Iris pigment epithelial cell (primary cell): ENCODE measurements at places on chromosomes 4 and X.

DNA sequence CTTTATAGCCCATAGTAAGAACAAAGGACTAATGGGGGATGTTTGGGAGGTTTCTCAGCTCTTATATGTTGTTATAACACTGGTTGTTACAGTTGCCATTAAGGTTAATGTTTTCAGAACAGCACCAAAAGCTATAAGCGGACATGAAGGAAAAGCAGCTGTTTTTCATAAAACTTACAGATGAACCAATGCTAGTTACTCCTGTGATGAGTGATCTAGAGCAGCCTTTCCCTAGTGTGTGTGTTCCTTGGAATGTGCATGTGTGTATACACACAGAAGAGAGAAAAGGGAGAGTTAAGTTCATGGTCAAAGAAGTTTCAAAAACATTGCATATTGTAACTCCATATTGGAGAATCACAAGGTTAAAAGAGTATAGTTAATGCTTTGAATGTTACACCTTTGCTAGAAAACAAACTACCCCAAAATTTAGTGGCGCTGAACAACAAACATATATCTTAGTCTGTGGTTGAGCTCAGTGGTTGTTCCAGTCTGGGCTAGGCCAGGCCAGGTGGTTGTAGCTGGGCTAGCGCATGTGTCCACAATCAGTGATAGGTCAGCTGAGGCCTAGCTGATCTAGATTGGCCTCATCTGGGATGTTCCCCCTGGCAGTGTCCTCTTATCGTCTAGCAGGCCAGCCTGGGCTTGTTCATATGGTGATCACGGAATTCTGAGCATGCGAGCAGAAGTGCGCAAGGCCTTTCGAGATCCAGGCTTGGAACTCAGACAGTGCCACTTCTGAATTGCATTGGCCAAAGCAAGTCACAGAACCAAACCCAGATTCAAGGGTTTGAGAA is 151.0 kb downstream of the NHS start:
- DNase-seq, result no peak

- DNase-seq, result peak; percentile 31
Measured at GRCh38 chrX:40809210-40809609, 73.9 kb upstream of the MED14 start.

DNA sequence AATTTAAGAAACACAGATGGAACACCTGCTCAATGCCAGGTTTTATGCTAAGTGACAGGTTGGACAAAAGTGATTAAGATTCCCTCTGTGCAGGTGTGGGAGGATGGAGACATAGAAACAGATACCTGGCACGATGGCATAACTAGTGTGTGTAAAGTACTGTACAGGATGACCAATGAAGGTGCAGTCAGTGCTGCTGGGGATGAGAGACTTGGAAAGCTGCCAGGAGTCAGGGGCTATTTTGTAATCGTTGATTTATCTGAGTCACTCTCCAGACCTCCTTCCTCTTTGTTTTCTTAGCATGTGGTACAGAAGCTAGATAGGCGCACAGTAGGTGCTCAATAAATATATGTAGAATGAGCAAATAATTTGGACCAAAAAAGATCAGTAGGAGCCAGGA is 58.2 kb downstream of the CWH43 start:
- peak; percentile 1 for DNase-seq

GRCh38 chr4:36152735-36153134 is 91.6 kb downstream of the ARAP2 start:
- no peak for DNase-seq

GRCh38 chrX:55867181-55867651 is 149.7 kb downstream of the RRAGB start:
- peak; percentile 44 for DNase-seq

GRCh38 chrX:11913001-11913400 is 155.0 kb downstream of the MSL3 start:
- DNase-seq, result no peak

DNA sequence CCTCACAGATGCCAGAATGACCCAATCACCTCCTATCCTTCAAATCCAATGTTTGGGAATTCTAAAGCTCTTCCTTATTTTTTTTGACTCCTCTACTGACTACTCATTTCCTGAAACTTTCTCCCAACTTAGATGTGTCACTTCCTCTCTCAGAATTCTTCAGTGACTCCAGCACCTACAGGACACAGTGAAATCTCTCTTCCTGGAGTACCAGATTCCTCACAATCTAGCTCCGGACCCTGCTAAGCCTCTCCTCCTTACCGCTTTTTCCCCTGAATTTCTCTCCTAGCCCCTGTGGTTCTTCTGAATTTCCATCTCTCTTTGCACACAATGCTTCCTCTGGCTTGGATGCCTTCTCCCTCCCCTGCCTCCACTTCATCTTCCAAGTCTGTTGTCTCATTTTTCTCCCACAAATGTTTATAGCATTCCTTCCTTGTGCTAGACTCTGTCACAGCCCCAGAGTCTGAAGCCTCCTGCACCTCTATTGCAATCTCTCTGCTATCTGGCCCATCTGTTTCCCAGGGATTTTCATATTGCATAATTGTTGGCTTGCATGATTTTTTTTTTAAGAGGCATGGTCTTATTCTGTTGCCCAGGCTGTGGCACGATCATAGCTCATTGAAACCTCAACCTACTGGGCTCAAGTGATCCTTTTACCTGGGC is 80.1 kb downstream of the ANAPC4 start:
- peak; percentile 69 for DNase-seq

- DNase-seq, result no peak
Measured at GRCh38 chr4:24795666-24796381, 451 bp downstream of the SOD3 start.

DNA sequence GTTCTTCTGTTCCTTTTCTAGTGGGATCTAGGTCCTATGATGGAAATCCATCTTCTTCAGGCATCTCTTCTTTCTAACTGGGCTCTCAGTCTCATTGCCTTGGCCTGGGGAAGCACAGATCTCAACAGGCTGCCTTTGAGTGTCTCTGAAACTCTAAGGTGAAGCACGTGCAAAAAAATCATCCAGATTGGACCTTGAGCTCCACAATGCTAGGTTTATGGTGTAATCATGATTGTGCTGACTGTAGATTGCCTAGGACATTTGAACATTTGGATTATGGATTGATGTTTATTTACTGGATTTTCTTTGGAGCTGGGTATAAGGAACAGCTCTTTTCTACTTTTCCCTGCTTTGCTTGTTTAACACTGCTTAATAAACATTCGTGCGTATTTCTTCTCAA is 191.5 kb upstream of the NR3C2 start:
- DNase-seq, result no peak

DNA sequence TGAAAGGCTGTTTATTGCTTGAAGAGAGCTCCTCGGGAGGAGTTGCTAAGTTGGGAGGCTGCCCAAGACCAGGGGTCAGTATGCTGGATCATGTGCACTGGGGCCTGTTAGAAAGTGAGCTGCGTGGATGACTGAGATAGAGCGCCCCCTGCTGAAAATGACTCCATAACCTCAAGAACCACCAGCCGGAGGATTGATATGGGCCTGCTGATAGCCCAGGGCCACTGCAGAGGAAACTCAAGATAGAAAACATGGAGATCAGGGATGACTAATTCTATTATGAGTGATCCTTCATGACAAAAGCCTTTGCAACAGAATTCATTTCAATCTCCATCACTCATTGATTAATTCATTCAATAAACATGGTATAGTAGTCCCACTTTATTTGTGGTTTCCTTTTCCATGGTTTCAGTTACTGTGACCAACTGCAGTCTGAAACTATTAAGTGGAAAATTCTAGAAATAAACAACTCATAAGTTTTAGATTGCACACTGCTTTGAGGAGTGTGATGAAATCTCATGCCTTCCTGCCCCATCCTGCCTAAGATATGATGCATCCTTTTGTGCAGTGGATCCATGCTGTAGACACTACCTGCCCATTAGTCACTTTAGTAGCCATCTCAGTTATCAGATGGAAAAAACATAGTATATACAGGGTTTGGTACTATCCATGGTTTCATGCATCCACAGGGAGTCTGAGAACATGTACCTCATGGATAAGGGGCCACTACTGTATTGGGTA is 126.7 kb upstream of the MBNL3 start:
- peak; percentile 39 for DNase-seq

GRCh38 chr4:8155048-8155447 is 3.6 kb downstream of the ABLIM2 start:
- DNase-seq, result peak; percentile 11

DNA sequence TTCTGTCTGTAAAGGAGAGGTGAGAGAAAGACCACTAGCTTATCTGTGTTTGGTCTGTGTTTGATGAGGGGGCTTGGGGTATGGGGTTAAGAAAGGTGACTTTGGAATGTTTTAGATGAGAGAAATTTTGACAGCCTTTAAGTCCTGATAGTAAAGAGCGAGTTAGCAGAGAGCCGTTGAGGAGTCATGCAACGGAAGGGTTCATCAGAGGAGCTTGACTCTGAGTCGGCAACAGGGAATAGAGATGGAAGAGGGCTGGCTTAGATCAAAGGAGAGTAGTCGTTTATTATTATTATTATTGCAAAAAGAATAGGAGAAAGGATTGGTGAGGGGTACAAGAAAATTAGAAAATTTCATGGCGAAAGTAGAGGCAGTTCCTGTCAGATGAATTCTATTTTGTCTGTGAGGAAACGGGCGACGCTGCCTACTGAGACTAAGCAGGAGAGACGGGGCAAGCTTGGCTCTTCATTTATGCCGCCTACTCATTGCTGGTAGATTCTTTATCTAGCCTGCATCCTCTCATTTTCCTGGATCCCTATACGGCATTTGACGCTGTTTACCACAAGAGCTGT is 473 bp upstream of the VAMP7 start:
- peak; percentile 28 for DNase-seq

DNA sequence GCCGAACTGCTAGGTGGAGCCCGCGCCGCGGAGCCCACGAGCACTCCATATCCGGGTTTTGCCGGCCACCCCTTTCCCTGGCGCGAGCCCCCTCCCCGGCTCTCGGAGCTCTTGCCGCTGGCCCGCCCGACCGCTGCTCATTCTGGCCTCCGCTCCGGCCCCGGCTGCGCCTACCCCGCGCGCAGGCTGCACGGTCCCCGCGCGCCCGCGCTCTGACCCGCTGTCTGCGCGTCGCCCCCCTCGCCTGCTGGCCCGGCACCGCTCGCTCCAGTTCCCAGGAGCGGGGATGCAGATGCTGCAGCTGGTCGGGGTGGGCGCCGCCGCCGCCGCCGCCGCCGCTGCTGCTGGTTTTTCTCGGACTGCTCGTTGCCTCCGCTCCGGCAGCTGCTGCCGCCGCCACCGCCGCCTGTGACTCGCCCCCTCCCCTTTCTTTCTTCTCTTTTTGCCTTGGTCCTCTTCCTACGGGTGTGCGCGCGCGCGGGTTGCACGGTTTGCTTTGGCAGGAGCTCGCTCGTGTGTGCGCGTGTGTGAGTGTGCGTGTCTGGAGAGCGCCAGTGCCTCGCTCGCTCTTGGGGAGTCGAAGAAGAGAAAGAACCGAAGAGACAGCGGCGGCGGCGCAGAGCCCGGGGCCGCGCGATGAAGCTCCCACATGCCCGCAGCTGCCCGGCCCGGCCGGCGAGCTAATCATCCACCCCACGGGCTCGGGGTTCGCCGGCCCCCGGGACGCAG is at the start of gene ADGRL3:
Gene ADGRL3, plus strand, starts transcription at position 140 of the 729 bp plus-strand sequence.
- DNase-seq, result peak; percentile 45

- DNase-seq, result no peak
Measured at GRCh38 chrX:109776432-109776831, 43.4 kb upstream of the ACSL4 start.

DNA sequence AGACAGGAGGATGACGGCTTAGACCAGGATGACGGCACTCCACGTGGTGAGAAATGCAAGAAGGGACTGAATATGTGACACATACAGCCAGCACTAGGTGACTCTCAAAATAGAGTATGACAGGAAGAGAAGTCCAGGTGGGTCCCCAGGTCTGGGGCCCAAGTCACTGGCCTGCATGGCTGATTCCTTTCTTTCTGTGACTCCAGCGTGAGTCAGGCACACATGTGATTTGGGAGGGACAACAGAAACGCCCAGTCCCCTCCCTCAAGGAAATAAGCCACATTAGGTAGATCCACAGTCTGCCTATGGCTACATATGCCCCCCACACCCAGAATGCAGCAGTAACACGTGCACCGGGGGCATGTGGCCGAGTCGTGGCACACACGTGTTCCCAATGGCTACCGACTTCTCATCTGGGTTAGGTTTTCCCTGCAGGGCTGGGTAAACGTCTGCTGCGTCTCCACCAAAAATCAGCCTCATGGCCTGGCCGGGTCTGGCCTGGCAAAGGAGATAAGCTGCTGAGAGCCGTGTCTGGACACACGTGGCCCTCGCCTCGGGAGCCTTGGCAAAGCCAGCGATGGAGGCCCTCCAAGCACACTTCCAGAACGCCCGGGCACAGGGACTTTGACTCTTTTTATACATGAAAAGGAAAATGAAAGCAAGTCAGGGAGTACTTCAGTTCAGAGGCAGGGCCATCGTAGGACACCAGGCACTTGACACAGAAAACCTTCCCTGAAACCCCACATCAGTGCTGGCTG is 19.3 kb downstream of the SEL1L3 start:
- DNase-seq, result no peak

DNA sequence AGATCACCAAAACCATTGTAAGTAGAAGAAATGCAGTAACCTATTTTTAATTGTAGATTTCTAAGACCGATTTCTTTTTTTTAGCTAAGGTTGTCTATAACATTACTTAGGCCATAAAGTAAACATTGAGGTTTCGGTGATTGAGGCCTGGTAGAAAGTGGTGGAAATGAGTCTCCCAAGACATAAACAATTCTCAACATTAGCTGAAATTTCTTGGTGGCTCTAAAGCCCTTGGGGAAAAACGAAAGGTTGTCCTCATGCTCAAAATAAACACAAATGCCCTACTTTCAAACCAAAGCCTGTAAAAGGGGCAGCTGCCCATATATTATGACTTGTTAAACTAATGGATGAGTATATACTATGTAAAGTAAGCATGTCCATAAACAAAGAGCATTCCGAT is 98.8 kb downstream of the SCFD2 start:
- DNase-seq, result peak; percentile 84

GRCh38 chr4:170414961-170415360 is 325.2 kb upstream of the AADAT start:
- no peak for DNase-seq

GRCh38 chr4:124152132-124152531 is 560.4 kb downstream of the ANKRD50 start:
- DNase-seq, result no peak
